T1000 (cell line): ENCODE measurements at places on chromosomes 6 and 20.

DNA sequence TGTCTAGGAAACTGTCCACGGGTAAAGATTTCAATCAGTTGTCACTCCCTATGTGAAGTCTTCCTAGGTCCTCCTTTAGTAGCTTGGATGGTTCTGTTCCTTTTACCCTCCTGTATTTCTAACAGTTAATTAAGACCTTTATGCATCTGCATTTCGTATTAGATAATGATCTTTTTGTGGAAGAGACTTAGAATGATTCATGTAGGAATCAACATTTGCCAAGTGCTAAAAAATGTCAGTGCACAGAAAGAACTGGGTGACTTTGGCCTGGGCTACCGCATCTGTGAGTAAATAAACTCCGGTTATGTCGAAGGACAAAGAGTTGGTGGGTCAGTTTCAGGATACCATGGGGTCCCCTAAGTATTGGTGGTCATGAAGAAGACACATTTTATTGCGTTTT lies 918.0 kb downstream of the TFAP2A start:
- DNase-seq, result no peak

- no peak for DNase-seq
Observed at GRCh38 chr6:43705996-43706395, 18.4 kb upstream of the MRPS18A start.

DNA sequence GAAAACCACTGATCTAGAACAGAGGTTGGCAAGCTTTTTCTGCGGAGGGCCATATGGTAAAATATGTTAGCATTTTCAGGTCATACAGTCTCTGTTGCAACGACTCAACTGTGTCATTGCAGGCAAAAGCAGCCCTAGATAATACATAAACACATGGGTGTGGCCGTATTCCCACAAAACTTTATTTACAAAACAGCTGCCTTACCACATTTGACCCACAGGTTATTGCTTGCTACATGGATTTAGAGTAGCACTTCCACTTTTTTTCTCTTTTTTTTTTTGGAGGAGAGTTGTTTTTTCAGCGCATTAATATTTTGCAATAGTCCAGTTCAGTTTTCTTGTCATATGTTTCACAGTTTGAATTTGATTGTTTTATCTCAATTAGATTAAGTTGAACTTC lies 2.5 kb upstream of the IGF2R start:
- DNase-seq, result no peak

DNA sequence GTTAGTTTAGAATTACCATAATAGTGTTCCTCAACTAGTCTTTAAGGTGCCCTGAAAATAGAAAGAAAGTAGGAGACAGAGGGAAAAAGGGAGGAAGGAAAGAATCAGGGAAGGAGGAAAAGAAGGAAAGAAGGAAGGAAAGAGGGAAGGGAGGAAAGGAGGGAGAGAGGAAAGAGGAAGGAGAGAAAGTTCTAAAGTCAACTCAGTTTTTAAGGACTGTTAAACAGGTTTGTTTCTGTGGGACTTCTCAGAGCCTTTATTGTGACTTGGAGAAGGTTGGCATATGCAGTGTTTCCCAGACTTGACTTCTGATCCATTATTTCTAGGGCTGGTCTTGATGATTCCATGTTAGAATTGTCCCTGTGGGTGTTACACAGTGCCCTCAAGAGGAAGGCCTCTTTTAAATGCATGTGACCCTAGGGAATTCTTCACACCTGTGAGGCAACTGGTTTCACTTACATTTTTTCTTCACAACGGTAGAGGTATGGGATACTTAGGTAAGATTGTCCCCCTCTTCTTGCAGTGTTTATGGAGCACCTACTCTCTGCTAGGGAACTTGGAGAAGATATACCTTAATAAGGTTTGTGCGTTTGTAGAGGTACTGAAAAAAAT lies 132.7 kb upstream of the GMDS start:
- no peak for DNase-seq

GRCh38 chr20:45211569-45212474 lies 5.0 kb downstream of the SEMG1 start:
- DNase-seq, result no peak

- no peak for DNase-seq
Observed at GRCh38 chr6:146369866-146370265, 173.8 kb upstream of the RAB32 start.

DNA sequence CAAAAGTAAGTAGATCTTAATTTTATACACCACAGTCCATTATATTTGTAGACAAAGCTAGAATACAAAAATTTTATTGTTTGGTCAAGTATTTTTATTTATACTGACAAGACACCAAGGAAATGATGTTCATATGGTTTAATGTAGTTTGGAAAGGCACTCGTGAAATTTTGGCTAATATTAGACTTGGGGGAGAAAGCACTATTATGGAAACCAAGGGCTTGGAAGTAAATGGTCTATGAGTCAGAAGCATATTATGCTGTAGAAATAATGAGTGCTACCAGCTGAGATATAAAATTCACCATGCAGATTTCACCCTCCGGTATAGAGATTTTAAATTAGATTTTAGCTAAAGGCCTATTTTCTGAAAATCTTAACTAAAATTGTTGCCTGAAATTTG lies 233.6 kb downstream of the KCNQ5 start:
- no peak for DNase-seq

DNA sequence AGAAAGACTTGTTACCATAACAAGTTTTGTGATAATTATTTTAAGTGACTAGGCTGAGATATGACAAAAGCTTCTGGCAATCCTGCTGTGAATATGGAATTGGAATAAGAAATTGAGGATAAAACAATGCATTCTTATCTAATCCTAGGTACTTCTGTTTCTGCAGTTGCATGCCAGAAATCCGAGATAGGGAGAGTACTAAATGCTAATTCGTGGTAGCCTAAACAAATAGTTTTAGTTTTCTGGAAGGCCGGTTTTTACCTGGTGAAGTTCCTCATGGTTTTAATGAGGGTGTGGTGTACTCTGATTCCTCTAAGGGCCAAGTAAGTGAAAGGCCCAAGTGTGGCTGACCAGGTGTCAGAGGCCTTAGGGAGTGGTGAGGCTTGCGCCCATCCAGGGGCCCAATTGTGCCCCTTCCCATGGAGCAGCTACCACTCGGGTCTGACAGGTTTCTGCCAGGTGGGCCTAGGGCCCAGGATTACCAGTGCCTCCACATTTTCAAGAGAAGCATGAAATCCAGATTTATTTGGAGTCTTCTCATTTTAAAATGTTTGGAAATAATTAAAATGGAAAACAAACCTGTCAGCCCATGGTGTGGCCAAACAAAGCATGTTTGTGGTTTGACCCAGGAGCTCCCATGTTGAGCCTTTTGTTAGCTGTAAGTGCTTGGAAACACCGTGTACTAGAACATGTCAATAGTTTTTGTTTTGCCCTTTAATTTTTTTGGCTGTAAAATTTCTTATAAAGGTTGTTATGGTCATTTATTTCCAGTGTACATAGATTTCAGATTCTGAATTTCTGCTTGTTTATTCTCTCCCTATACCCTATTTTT lies 6.6 kb downstream of the PLCB4 start:
- no peak for DNase-seq

GRCh38 chr6:1624058-1624850 lies 14.5 kb downstream of the FOXC1 start:
- no peak for DNase-seq

- DNase-seq, result no peak
Observed at GRCh38 chr6:109166673-109167072, 71.4 kb downstream of the CEP57L1 start.

- DNase-seq, result no peak
Observed at GRCh38 chr20:45053430-45054351, 47.2 kb downstream of the KCNS1 start.

DNA sequence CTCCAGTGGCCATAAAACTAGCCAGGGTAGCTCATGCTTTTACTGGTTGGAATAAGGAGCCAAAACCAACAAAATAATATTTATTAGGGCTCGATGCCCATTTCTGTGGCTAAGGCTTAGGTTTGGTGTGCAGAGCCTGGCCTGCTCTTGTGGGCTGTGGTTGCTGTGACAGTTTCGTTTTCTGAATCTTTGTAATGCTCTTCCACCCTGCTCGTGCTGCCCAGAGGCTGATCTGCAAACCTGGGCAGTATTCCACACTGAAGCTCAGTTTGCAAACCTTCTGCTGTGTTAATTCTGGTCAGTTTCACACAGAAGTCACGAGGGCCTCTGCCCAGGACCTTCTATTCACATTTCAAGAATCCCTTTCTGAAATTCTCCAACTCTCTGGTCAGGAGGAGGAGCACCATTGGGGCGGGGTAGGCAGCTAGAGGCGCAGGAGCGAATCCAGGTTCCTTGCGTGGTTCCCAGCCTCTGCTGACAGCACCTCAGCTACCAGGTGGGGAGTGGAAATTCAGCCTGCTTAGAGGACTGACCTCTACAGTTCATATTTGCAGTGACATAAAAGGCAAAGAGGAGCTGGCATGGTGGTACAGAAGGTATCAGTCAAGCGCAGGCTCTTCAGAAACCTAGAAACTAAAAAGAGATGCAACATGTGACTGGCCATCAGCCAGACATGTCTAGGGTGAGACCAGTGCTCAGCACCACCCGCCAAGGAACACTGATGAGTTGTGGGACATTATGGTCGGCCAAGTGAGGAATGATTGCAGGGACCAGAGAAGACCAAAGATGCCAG lies 14.3 kb upstream of the C20orf144 start:
- DNase-seq, result peak; percentile 25

DNA sequence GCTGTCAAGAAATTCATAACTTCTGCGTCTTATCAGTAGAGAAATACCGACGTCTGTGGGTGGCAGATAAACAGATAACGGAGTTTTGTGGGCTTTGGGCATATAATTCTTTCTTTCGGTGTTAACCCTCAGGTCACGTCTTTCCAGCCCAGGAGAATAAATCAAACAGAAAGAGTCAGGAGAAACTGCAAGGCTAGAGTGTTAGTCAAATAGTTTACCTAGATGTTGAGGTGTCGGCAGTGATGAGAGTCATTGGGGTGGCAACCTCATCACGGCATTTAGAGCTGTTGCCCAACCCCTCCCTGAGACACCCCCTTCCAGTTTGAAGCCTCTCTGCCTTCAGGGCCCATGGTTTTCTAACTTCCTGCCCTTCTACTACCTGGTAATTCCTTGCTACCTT lies 49.5 kb downstream of the ADTRP start:
- DNase-seq, result no peak

- DNase-seq, result no peak
Observed at GRCh38 chr6:160162030-160162566, 40.5 kb downstream of the SLC22A1 start.

DNA sequence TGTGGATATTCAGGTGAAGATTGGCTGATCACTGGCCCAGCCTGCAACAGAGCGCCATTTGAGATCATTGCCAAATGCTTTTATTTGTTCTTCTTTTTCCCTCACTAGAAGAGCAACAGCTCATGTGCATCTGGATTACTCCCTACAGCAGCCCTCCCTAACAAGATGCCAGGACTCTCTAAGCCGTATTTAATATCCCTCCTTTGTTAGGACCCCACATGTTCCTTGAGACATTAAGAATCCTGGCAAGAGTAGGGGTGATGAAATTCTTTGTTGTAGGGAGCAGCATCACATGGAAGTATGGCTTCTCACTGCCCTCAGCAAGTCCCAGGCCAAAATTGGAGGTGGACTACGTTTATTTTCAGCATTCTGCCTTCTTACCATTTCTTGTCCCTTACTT lies 167.8 kb downstream of the PAX1 start:
- DNase-seq, result no peak

DNA sequence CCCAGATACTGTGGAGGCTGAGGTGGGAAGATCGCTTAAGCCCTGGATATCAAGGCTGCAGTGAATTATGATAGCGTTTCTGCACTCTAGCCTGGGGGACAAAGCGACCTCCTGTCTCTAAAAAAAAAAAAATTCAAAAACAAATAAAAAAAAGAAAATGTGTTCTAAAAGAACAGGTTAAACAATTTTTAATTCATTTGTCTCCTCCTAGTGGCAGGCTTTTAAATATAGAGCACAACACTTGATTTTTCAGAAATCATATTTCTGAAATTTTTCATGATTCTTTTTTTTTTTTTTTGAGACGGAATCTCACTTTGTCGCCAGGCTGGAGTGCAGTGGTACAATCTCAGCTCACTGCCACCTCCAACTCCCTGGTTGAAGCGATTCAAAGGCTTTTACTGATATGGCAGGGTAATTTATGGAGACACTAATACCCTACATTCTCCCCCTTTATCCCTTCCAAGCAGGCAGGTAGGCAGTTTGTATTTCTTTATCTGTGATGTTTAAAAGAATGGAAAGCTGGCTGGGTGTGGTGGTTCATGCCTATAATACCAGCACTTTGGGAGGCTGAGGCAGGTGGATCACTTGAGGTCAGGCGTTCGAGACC lies 8.7 kb upstream of the GTF3C6 start:
- no peak for DNase-seq
